Upper lobe of left lung (tissue), 6 donors: ENCODE measurements at places on chromosomes 7 and 10. TPM values are rescaled to one million over a fixed set of nuclear protein-coding genes. Genes with fewer than 3 reads are reported as not detected.

TRIM50 gene
- total RNA-seq, result not detected

- H3K4me3 ChIP-seq, result no peak overlapping the region
- H3K36me3 ChIP-seq, result no peaks in the 10 kb centered on the region
- DNase-seq, result no peak
- H3K4me1 ChIP-seq, result peaks cover 9% of the 10 kb centered on the region
- no peak overlapping the region for H3K27ac ChIP-seq
Observed at GRCh38 chr10:48316236-48316635, 9.8 kb downstream of the MAPK8 start.

DNA sequence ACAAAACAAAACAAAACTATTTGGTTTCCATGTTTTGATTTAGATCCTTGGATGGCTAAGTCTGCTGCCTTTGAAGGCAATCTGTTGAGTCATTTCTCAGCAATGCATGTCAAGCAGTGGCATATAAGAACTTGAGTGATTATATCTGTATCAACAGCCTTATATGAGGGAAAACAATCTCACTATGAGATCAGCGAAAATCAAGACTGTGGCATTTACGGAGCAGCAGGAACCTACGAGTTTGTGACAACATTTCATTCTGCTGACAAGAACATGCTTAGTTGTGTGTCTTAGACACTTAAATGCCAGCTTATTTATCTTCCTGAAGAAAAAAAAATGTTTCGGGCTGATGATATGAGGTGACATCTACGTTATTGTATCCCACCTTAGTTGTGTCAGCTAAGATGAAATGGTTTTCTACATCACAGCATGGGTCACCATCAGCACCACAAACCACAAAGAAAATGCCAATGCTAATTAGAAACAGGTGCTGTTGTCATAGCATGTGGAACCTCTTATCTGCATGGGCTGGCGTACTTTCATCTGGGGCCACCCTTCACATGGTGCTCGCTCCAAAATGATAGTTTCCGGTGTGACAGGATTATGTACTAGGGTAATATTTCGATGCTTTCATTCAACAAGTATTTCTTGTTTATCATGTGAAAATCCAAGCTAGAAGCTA lies 1085.5 kb downstream of the SORCS1 start:
- H3K36me3 ChIP-seq, result no peaks in the 10 kb centered on the region
- no peaks in the 10 kb centered on the region for H3K27me3 ChIP-seq
- H3K4me3 ChIP-seq, result no peak overlapping the region
- no peak for DNase-seq

DNA sequence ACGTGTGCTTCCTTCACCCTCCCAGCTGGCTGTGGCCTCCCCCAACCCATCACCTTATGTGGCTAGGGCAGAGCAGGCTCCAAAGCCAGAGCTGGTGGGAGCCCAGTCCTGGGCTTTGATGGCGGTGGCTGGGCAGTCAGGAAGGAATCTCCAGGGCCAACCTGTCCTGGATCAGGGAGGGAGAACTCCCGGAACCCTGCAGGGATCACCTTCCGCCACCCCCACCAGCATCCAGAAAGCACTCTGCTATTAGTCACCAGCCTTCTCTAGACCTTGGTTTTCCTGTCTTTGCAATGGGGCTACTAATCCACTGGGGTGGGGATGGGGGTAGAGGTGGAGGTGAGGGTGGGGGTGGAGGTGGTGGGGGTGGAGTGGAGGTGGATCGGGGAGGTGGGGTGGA lies 139.0 kb downstream of the ZMIZ1 start:
- no peaks in the 10 kb centered on the region for H3K4me1 ChIP-seq
- H3K27ac ChIP-seq, result no peak overlapping the region
- H3K4me3 ChIP-seq, result no peak overlapping the region
- no peak for DNase-seq
- no peaks in the 10 kb centered on the region for H3K27me3 ChIP-seq
- peaks cover 97% of the 10 kb centered on the region for H3K36me3 ChIP-seq

CHN2 gene
- 6.2 TPM for total RNA-seq

PHKG1 gene
- 0.60 TPM for total RNA-seq
